IPS-NIHi11 (cell line): ENCODE measurements at places on chromosomes 16 and 17.
A peak's percentile ranks its signal among the peaks of the same experiment; 100 is the strongest.

DNA sequence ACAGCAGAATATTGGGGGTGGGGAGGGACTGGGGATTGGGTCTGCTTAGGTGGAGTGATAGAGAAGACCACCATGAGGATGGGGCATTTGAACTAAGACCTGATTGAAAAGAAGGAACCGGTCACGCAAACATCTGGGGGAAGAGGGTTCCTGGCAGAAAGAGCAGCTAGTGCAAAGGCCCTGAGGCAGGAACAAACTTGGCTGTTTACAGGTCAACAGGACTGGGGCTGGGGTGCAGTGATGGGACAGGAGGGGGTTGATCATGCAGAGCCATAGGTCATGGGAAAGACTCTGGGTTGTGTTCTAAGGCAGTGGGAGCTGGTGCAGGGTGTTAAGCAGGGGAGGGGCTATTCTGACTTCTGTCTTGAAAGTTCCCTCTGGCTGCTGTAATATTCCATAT, 1.9 kb downstream of the DRG2 start:
- no peak for DNase-seq

DNA sequence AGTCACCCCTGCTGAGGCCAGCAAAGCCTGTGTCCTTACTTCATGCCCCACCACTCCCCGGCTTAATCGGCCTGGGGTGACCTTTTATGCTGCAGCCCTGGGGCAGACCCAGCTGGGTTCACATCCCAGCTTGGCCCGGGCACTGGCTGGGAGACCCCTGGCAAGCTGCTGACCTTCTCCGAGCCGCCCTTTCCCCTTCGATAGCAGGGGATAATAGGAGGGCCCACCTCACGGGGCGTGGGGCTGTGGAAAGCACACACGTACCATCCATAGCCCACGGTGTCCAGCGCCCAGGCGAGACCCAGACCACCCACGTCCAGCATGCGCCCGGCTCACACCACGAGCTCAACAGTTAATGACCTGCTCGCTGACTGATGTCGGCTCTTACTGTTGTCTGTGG, 26.8 kb downstream of the TBC1D16 start:
- no peak for DNase-seq

DNA sequence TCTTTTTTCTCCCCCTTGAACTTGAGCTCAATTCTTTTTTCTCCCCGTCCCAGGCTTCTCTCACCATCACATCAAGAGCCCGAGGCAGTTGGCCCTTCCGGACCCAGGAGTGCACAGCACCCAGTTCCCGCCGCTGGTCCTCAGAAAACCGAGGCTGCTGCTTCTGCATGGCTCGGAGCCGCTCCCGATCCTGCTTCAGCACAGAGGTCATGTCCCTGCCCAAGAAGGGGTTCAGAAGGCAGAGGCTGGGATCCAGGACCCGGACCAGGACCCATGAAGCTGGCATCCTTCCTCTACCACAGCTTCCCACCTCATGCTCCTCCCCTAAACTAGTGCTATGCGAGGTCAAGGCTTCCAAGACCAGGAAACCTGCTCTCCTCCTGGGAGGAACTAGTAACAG, 10.5 kb downstream of the PER1 start:
- no peak for DNase-seq

DNA sequence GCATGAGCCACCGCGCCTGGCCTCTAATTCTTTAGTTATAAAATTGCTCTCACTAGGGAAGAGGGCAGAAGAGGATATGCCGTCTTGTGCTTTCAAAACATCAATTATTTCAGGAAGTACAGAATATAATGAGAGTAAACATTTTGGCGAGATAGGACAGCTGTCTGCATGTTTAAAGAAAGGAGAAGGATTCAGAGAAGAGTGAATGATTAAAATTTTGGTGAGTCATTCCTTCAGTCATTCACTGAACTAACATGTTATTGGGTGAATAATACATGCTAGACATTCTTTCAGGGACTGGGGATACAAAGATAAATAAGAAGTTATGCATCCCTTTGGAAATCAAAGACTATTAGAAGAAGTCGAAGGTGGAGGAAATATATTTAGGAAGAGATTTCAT, 590.3 kb upstream of the GOT2 start:
- DNase-seq: no peak

GRCh38 chr17:78588258-78589030, 11.2 kb upstream of the DNAH17 start:
- DNase-seq: no peak

DNA sequence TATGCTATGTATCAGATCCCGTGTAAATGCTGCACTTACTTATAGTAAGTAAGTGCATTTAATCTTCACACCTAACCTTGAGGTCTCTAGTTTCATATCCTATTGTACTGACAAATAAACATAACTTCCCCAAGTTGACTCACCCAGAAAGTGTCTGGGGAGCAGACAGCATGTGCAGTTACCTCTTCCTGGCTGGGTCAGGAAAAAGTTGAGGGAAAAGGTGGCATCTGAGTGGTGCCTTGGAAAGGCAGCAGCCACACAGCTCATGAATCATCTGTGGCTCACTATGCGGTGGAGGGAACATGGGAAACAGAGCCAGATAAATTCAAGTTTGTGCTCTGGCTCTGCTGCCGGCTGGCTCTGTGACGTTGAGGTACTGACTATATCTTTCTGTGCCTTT, 382.0 kb upstream of the DYNLRB2 start:
- DNase-seq: no peak

- DNase-seq: peak; percentile 17
These were observed at the start of gene SLFN12 for GRCh38 chr17:35432176-35433074. Gene SLFN12 (minus strand): TSS chr17:35432500. CDS start chr17:35423028, 9,472 bp downstream.

GRCh38 chr16:69793526-69793925, 31.4 kb downstream of the WWP2 start:
- DNase-seq: no peak

GRCh38 chr17:82120148-82120547, 22.1 kb upstream of the FASN start:
- DNase-seq: no peak

GRCh38 chr17:39352511-39352910, 48.9 kb downstream of the FBXL20 start:
- no peak for DNase-seq

DNA sequence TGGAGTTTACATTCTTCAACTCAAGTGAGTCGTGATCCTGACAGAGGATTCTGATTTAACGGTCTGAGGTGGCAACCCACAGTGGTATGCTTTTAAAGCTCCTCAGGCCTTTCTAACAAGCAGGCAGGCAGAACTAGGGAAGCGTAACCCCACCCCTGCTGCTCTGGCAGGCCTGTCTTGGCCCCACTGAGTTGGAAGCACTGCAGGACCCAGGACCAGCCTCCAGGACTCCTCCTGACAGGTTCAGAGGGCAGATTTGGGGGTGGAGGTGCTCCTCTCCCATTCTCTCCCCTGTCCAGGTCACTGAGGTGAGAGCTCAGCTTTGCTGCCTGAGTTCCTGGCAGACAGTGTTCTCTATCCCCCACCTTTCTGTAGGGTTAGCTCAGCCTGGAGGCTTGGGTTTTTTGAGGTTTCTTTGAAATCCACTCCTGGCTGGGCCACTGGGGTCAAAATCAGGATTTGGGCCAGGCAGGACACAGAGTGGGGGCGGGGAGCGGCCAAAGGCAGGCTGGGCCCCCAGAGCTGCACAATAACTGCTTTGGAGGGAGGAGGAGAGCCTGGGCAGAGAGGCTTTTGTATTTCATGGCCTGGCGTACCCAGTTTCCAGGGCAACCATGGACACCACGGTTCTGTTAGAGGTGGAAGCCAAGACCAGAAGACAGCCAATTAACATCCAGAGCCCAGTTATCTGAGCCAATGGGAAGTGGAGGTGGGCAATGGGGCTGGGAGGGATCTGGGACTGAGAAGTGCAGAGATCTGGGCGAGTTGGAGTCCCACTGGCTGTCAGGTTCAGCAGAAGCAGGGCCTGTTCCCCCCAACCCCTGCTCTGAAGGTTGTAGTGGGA, 9.5 kb downstream of the MRPL27 start:
- DNase-seq: peak; percentile 95
